Heart right ventricle (tissue), 16 donors: ENCODE measurements at places on chromosomes 4 and X.

- DNase-seq, result no peak
Measured at GRCh38 chr4:48976041-48976440, 10.0 kb upstream of the CWH43 start.

- DNase-seq, result no peak
Measured at GRCh38 chrX:7746856-7747255, 96.1 kb upstream of the VCX start.

- DNase-seq, result no peak
Measured at GRCh38 chr4:114907568-114907967, 205.9 kb downstream of the NDST4 start.

DNA sequence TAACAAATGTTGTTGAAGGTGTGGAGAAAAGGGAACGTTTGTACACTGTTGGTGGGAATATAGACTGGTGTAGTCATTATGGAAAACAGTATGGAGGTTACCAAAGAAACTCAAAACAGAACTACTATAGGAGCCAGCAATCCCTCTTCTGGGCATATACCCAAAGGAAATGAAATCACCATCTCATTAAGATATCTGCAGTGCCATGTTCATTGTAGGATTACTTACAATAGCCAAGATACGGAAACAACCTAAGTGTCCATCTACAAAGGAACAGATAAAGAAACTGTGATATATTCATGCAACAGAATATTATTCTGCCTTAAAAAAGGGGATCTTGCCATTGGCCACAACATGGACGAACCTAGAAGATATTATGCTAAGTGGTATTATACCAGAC, 22.2 kb downstream of the APBB2 start:
- no peak for DNase-seq

DNA sequence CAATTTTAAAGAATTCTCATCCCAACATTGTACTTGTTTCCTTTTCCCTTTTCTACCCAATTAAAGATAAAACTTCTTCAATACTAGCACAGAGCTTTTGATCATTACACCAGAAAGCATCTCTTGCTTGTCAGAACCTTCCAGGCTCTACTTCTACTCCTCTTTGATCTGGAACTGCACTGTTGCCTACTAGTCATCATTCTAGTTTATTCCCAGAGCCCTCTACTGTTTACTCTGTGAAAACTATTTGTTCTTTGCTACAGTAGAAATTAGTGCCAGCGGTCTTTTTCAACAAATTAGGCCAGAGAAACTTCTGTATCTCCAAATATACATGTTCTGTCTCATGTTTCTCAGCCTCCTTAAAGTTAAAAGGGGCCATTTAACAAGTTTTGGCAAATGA, 46.8 kb upstream of the TMPRSS11F start:
- DNase-seq, result no peak

DNA sequence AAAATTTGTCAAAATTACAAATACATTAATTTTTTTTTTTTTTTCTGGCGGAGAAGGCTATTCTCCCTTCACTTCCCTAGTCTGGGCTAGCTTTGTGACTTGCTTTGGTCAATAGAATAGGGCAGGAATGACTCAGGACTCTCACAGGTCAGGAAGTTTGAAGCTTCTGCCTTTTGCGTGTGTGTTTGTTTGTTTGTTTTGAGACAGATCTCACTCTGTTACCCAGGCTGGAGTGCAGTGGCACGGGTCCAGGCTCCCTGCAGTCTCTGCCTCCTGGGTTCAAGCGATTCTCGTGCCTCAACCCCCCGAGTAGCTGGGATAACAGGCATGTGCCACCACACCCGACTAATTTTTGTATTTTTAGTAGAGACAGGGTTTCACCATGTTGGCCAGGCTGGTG, 55.9 kb upstream of the USP9X start:
- DNase-seq, result no peak

- no peak for DNase-seq
Measured at GRCh38 chrX:41409006-41409405, 38.1 kb upstream of the NYX start.

GRCh38 chrX:1601051-1601767, 9.8 kb downstream of the AKAP17A start:
- DNase-seq, result no peak

- DNase-seq, result no peak
Measured at GRCh38 chr4:2280531-2281300, 18.8 kb upstream of the MXD4 start.

DNA sequence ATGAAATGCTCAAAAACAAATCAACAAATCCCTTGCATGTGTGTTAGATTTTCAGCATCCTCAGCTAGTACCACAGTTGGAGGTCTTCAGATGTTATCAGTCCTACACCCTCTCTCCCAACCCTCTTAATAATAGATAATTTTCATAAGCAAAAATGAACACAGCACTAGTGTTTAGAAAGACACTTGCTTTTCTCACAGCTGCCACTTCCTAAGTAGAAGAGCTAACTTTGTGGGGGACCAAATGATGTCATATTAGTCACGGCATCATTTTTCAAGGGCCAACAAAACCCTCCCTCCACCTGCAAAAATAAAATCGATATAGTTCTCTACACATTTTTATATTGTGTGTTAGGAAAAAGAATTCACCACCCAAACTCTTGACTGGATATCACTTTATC, 163.5 kb upstream of the GYPA start:
- no peak for DNase-seq

DNA sequence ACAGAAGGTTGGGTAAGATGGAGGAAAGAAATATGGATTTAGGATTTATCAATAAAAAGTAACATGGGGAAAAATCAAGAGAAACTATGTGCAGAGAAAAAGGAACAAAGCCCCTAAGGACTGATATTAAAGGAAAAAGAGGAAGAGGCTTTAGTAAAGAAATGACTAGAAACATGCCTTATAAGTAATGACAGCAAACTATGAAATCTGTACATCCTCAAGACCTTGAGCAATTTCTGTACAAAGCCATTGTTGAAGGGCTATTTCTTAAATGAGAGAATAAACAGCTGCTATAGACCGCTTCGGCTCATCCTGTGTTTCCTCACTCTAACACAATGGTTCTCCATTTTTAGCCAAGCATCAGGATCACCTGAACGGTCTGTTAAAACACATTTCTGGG, 180.3 kb upstream of the ATOH1 start:
- no peak for DNase-seq

DNA sequence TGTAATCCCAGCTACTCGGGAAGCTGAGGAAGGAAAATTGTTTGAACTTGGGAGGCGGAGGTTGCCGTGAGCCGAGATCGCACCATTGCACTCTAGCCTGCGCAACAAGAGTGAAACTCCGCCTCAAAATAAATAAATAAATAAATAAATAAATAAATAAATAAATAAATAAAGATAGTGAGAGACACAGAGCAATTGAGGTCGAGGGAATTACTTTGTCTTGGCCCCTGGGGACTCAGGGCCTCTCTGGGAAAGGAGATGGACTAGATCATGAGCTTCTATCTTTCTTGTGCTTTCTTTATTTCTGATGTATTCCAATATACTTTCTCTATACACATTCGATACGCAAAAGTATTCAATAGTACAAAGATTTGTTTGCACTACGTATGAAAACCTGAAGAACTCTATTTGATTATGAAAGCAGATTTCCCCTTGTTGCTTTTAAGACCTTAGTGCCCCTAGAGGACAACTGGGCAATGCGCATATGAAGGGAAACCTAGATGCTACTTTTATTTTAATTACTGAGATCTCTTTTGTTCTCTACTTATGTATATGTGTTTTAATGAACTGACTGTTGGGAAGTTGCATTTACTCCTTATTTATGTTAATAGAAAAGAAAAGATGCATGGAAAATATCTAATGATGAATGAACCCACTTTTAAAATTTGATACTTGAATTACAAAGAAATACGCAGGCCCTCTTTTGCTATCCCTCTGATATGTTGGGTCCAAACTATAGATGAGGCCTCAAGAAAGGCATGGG, 12.8 kb upstream of the ELOVL6 start:
- no peak for DNase-seq

DNA sequence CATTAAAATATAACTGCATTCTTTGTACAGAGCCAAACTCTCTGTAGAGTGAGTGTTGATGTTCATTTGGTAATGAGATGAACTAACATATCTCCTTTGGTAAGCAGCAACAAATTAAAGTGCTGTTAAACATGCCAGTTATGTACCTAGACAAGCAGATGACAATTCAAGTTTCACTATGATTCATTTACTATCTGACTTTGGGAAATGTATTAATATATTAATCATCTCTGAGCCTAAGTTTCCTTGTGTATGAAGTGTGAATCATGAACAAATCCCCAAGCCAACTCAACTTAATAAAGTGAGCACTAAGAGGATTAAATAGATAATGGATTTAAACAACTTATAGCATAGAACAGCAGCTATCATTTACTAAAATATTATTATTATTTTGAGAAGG, 1044.2 kb downstream of the GLUD2 start:
- no peak for DNase-seq

DNA sequence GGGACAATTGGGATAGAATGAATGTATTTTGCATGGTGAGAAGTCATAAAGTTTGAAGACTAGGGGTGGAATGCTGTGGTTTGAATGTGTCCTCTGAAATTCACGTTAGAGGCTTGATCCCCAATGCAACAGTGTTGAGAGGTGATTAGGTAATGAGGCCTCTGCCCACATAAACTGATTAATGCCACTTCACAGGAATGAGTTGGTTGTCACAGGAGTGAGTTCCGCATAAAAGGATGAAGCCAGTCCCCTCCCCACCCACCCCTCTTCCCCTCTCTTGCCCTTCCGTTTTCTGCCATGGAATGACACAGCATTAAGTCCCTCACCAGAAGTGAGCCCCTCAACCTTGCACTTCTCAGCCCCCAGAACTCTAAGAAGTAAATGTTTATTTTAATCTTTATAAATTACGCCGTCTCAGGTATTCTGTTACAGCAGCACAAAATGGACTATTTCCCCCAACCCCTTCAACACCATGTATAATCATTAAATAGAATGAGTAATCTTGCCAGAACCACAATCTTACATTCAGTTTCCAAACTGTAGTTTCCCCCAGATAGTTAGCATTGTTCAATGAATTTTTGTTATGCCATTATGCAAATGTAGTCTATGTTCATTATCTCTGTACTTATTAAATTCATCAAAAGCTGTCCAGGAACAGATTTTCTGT, 5.5 kb upstream of the MMAA start:
- no peak for DNase-seq

DNA sequence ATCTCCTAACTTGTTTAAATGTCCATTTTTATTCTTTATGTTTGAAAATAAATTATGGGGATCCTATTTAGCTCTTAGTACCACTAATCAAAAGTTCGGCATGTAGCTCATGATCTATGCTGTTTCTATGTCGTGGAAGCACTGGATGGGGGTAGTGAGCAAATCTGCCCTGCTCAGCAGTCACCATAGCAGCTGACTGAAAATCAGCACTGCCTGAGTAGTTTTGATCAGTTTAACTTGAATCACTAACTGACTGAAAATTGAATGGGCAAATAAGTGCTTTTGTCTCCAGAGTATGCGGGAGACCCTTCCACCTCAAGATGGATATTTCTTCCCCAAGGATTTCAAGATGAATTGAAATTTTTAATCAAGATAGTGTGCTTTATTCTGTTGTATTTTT, 27.6 kb downstream of the NUDT6 start:
- no peak for DNase-seq

DNA sequence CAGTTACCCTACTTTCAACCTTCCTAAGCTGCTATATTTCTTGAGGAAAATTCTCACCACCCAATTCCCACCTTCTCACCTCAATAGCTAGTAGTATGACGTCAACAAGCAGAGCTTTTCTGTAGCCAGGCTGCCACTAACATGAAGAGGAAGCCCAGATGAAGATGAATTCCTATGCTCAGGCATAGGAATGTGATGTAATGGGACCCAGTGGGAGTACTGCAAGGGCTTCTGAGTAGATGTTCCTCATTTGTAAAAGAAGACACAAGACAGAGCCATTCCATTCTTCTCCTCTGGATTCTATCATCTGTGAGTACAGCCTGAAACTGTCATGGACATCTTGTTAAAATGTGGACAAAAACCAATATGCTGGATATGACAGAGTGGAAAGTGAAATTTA, 81.6 kb upstream of the KLF3 start:
- DNase-seq, result no peak

GRCh38 chr4:37928426-37929416, 31.5 kb upstream of the PTTG2 start:
- DNase-seq, result no peak

GRCh38 chrX:47643926-47644325, 6.4 kb downstream of the ELK1 start:
- no peak for DNase-seq

GRCh38 chr4:33592701-33593100, 2651.6 kb downstream of the ARAP2 start:
- DNase-seq, result no peak

DNA sequence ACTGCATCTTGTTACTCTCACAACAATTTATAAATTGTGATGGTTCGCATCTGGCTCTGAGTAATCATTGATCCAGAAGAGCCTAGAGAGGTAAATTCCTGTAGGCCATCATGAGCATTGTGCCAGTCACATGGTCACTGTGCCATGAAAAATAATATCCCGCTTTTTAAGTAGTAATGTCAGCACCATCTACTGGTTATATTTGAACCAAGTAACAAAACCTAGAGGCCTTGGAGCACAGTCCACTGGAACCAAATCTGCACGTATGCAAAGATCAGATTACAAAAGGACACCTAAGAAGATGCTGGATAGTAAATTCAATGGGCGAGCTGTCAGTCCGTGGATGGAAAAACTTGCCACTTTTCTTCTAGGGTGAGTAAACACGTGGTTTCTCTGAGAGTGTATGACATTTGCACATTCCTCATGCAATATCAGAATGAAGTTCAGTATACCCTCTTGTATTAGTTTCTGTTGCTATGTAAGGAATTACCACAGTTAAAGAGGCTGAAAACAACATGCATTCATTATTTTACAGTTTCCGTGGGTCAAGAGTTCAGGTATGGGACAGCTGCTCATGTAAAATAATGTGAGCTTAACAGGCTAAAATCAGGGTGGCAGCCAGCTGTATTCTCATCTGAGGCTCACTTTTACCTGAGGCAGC, 26.8 kb downstream of the FAM114A1 start:
- no peak for DNase-seq

DNA sequence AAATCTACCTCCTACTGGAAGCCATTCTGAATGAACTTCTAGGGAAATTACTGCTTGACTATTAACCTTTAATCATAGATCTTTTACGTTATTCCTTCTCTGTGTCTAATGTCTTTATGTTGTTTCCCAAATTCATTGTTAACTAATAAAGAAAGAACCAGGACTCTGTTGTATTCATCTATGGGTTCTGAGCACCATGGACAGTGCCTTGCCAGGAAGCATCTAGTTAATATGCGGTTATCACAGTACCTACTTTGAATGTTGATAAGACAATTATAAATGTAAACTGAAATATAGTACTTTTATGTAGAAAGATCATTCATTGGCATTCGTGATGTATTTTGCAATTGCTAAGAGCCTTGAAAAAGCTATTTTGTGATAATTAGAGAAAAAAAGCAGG, 23.8 kb downstream of the NWD2 start:
- no peak for DNase-seq

DNA sequence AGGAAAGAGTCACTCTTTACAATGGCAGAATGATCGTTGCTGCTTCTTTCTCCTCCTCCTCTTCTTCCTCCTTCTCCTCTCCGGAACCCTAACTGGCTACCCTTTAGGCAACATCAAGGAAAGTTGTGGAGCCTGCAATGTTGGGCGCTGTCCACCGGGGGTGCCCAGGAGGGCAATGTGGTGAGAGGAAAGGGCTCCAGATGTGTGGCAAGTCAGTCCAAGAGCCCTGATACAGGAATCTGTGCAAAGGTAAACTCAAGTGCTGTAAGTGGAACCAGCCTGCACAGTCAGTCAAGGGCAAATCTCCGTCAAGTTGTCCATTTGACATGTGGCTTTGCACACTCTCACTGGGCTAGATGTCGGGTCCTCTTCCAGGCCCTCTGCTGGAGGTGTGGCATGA, 2.8 kb downstream of the RTL5 start:
- no peak for DNase-seq

GRCh38 chr4:150253965-150254630, 175.9 kb downstream of the DCLK2 start:
- DNase-seq, result no peak
